Gastrocnemius medialis (tissue), 4 donors: ENCODE measurements at places on chromosomes 13 and 19. TPM values are rescaled to one million over a fixed set of nuclear protein-coding genes. Genes with fewer than 3 reads are reported as not detected.

GPR183 gene
- total RNA-seq, result 2.4 TPM

MBNL2 gene
- total RNA-seq, result 78.5 TPM

PRODH2 gene
- total RNA-seq, result not detected

IRGC gene
- not detected for total RNA-seq

FFAR2 gene
- not detected for total RNA-seq

SIGLEC9 gene
- total RNA-seq, result 1.4 TPM

PALM3 gene
- total RNA-seq, result not detected

MEIOSIN gene
- not detected for total RNA-seq

PSG11 gene
- not detected for total RNA-seq

BCAM gene
- total RNA-seq, result 24.5 TPM

ZNF600 gene
- total RNA-seq, result 3.7 TPM

OR7A5 gene
- not detected for total RNA-seq

ZNF135 gene
- total RNA-seq, result 0.73 TPM

LPAR2 gene
- 0.27 TPM for total RNA-seq

ERFL gene
- not detected for total RNA-seq

LILRA5 gene
- total RNA-seq, result 0.98 TPM

SYT5 gene
- total RNA-seq, result not detected

IGFL3 gene
- total RNA-seq, result not detected

C1QTNF9B gene
- 0.58 TPM for total RNA-seq

BABAM1 gene
- 112 TPM for total RNA-seq

OR10H1 gene
- total RNA-seq, result not detected

EFNA2 gene
- not detected for total RNA-seq

PLK5 gene
- total RNA-seq, result not detected

SMIM44 gene
- not detected for total RNA-seq

CPAMD8 gene
- total RNA-seq, result 15.6 TPM

CRLF1 gene
- 14.9 TPM for total RNA-seq

PEAK3 gene
- total RNA-seq, result not detected
